Renal cortex interstitium (tissue), 15 donors: ENCODE measurements at places on chromosomes 7 and 10. TPM values are rescaled to one million over a fixed set of nuclear protein-coding genes. Genes with fewer than 3 reads are reported as not detected.

- DNase-seq = no peak
Observed at GRCh38 chr10:74371696-74372095, 220.7 kb downstream of the ADK start.

- no peak for DNase-seq
Observed at GRCh38 chr7:18895456-18895855, 222.0 kb downstream of the TWIST1 start.

GRCh38 chr10:35378541-35379210 is 42.4 kb downstream of the CCNY start:
- DNase-seq = no peak

GRCh38 chr7:10222976-10223375 is 750.7 kb upstream of the PHF14 start:
- no peak for DNase-seq

DNA sequence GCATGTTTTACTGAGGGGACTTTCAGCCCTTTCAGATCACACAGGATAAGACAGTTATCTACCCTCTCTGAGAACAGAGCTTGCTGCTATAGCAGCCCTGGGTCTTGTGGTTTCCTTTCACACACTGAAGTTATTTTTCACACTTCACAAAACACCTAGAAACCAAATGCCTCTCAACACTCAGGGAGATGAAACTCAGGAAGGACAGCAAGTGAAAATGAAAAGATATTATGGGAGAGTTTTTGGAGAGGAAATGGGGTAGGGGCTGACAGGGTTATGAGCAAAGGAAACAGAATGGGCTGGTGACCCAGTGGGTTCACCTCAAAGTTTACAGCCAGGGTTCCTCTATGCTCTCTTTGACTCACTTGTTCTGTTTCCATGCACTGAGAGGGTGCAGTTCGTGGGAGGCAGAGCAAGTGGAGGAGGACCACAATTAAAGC is 17.0 kb upstream of the GIMAP2 start:
- no peak for DNase-seq

DNA sequence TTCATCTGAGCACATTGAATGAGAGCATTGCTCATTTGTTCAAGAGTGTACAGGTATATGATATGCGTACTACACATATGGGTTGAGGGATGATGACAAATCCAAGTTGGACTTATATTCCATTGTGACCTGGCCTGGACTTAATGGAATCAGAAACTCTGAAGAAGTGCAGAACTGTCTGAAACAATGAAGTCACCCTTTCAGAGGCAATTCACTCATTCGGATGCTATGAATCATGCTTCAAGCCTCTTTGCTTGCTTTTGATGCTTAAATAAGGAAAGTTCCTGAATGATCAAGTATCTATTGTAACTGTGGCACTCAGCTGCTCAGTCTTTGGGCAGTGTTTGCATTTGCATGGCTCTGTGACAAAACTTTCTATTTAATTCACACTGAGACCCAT is 93.4 kb downstream of the ZNF365 start:
- no peak for DNase-seq

DNA sequence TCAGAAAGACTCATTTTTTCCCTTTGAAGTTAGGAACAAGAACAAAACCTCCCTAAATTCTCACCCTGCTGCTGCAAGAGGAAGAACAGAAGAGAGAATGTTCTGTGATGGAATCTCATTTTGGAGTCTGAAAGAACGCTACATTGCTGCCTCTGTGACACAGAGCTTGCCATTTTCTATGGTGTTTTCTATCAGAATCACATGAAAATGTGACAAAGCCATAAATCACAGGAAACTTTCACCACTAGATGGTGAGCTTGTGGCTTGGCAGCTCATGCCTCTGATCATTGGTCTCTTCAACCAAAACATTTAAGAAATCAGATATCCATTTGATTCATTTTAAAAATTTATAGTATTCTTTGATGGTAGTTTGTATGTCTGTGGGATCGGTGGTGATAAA is 82.9 kb downstream of the CADPS2 start:
- DNase-seq = no peak

DNA sequence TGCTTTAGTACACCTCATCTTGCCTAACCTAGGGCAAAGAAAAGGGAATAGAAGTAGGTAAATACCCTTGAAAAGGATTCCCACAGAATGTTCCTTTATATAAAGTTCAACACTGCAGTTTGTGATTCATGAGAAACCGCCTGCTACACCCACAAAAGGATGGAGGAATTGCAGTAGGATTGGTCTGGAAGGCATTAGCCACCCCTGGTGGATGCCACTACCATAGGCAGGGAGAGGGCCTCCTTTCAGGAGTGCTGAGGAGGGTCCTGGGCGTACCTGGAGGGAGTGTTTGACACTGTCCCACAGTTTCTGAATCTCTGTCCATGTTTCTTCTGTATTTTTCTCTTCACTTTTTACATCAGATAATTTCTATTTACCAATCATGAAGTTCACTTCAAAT is 221.8 kb upstream of the TMEM72 start:
- DNase-seq = no peak

DNA sequence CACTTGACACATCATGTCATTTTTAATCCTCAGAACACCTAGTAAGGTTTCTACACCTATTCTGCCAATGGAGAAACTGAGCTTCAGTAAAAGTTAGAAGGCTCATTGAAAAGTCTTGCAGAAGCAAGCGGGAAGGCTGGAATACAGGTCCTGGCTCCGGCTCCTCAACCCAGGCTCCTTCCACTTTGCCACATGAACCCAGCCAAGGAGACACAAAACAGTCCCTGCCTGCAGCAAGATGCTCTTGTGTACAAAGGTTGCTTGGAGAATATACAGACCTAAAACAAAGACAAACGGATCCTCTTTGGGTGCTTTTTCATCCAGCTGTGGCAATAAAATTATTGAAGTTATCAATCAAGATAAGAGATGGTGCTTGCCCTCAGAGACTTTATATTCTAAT is 106.8 kb downstream of the SORBS1 start:
- no peak for DNase-seq

DNA sequence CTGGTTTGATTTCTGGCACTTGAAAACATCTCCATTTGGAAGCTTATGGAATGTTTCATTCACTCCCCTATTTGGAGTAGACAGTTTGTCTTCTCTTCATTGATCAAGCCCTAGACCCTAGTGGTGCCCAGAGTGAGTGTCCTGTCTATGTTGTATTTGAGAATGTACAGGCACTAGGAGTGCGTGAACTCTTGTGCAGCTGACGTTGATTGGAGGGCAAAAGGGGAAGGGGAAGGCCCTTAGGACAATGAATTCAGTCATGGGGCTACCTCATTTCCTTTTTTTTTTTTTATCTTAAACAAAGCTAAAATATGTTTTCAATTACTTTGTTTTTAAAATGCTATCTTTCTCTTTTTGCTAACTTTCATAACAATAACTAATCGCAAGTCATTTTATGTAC is 66.5 kb downstream of the ADD3 start:
- DNase-seq = no peak

GRCh38 chr7:22849662-22850061 is 27.0 kb upstream of the TOMM7 start:
- no peak for DNase-seq

- no peak for DNase-seq
Observed at GRCh38 chr7:135959646-135960363, 17.4 kb downstream of the MTPN start.

DNA sequence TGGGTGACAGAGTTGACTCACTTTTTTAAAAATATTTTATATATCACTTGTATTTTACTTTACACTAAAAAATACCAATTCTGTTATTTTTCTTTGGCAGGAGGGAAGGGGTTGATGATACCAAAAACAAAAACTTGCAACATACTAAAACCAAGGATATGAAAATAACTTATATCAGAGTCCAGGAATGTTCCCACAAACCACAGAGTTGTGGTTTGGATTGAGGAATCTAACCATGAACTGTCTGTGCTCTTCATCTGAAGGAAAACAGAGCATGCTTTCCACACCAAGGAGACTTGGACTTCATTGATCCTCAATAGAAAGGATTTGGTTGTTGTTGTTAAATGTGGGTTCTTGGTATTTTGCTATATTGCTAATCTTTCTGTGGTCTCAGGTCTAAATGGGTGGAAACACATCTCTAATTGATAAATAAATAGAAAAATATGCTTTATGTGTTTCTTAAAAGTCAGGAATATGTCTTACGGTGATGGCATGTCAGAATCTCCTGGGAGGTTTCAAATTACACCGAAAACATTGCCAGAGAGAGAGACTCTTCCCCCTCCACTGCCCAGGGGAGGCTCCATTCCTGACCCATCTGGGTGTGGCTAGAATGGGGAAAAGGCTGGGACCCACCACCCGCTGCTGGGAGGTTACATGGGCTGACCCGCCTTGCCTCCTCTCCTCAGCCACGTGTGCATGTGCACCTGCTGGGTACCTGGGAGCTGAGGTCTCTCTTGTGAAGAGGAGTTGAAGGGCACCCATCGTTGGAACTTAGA is 46.9 kb upstream of the STK17A start:
- DNase-seq = no peak

GRCh38 chr7:153532326-153532725 is 519.9 kb upstream of the DPP6 start:
- DNase-seq = no peak

- DNase-seq = no peak
Observed at GRCh38 chr10:99233000-99233688, 2.5 kb downstream of the HPSE2 start.

OR2A1 gene
- polyA plus RNA-seq = 0.81 TPM

NODAL gene
- polyA plus RNA-seq = 0.45 TPM

FAM200A gene
- 17.6 TPM for polyA plus RNA-seq

HPS6 gene
- 12.5 TPM for polyA plus RNA-seq

SH2D4B gene
- 0.20 TPM for polyA plus RNA-seq

CAMK1D gene
- 13.0 TPM for polyA plus RNA-seq

UTF1 gene
- polyA plus RNA-seq = not detected

GIMAP4 gene
- polyA plus RNA-seq = 27.5 TPM

FXYD4 gene
- 5.5 TPM for polyA plus RNA-seq
